ENCODE measurements at places on chromosomes 5 and 9.

DNA sequence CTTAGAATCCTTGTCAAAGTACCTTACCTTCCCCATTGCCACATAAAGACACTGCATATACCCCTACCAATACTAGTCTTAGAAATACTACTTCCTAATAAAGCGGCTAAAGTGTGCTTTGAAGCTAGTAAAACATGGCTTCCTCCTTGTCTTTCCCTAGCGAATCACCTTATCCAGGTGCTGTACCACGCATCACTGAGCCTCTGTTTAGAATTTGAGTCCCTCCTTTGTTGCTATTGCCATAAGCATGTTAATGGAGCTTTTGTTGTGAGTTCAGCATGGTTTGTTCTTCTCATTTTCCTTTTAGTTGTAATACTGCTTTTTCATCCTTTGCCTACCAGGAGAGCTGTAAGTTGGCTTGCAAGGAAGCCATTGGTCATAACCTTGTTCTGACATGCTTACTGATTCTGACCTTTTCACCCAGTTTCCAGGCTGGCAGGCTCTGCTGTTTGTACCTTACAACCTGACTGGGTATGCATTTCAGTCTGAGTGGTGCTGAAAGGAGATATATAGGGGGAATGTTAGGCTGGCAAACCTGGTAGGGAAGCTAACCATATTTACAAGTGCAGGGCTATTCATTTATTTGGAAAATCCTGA is 49.8 kb downstream of the LMNB1 start:
- DNase-seq, result no peak

GRCh38 chr9:137243626-137244485 is 2.8 kb downstream of the TUBB4B start:
- DNase-seq, result no peak

GRCh38 chr9:80175286-80176150 is 603.8 kb downstream of the TLE4 start:
- DNase-seq, result no peak

DNA sequence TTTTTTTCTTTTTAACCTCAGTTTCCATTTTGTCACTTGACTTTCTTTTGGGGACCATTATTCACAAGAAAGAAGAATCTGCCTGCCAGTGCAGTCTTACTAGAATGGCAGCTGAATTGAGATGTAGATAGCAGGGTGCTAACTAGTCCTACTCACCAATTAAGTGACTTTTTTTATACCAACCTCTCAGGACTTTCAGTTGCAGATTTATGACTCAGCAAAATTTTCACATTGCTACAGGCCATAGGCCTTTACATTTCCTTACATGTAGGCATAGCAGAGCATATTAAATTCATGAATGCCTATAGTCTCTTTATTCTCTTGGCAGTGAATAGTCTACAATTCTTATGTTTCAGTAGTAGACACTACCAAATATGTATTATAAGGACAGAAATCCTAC is 54.0 kb upstream of the FKTN start:
- DNase-seq, result no peak

GRCh38 chr5:37837414-37838032 is 2.3 kb downstream of the GDNF start:
- DNase-seq, result no peak

- no peak for DNase-seq
These were observed 2243.8 kb upstream of the C9orf72 start for GRCh38 chr9:29816954-29817703.

- no peak for DNase-seq
These were observed 812.3 kb upstream of the GRAMD2B start for GRCh38 chr5:125610892-125611291.

- no peak for DNase-seq
These were observed 20.4 kb upstream of the ITGA1 start for GRCh38 chr5:52767217-52767743.

DNA sequence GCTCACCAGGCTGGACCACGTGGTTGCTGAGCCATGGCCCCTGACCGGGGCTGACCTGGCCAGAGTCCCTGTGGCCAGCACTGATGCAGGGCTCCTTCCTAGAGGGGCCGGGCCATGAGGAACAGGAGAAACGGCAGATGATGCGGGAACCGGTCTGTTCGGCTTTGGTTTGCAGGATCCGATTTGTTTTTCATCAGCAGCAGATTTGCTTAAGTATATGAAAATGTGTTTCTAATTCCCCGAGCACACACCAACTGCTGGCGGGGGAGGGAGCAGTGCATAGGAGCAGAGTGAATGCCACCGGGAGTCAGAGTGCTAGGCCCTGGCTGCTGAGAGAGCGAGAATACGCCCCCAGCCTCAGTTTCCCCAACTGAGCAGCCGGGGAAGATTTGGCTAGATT is 13.6 kb downstream of the NTNG2 start:
- DNase-seq, result no peak

DNA sequence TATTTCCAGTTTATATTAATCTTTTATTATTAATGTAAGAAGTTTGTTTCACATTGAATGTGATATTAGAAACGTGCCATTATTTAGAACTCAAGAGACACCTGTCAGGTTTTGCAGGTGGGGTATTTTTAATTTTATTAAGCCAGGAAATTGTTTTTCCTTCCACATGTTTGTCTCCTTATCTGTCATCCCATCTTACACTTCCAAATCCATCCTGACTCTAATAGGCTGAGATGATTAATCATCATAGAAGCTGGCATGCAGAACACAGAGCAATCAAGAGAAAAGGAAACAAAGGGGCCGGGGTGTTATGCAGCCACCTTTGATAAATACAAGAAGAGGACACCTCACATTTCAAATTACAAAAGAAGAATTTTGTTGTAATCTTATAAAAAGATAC is 506.5 kb downstream of the ISL1 start:
- DNase-seq, result no peak

- DNase-seq, result no peak
These were observed 177.0 kb downstream of the CDK5RAP2 start for GRCh38 chr9:120402741-120403542.

GRCh38 chr5:72015103-72015548 is 92.1 kb upstream of the MAP1B start:
- DNase-seq, result no peak

DNA sequence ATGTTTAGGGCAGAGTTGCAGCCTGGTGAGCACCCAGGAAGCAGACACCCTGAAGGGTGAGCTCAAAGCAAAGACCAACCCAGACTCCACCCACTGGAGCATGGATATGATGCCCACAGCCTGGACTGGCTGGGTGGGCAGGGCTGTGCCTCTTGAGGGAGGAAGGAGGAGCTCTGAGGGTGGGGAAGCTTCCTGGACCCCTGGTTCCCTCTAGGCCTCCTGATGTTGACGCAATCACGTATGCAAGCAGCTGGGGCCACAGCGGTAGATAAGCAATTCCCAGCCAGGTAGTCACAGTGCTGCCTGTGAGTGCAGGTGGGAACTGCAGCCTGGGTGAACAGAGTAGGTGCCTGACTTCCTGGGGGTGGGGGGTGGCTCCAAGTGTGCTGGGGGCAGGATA is 271.5 kb downstream of the CDK5RAP2 start:
- no peak for DNase-seq

GRCh38 chr5:74594137-74595040 is 46.1 kb downstream of the ENC1 start:
- DNase-seq, result no peak

GRCh38 chr9:134061019-134061687 is 6.7 kb downstream of the BRD3 start:
- no peak for DNase-seq

DNA sequence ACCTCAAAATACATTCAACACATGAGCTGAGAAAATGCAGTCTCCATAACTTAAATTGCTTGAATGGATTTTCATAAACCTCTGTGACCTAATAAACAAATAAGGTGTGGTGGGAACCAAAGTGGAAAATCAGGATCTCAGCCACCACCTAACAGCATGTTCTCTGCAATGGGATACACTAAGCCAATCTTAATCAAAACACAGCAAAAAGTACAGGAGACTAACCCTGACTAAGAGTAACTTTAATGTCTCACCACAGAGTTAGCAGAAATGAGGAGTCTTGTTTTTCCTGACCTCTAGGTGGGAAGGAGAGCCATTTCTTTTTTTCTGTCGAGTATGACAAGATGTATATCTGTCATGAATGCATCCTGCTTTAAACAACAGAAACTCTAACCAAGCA is 48.5 kb downstream of the PLK2 start:
- no peak for DNase-seq

DNA sequence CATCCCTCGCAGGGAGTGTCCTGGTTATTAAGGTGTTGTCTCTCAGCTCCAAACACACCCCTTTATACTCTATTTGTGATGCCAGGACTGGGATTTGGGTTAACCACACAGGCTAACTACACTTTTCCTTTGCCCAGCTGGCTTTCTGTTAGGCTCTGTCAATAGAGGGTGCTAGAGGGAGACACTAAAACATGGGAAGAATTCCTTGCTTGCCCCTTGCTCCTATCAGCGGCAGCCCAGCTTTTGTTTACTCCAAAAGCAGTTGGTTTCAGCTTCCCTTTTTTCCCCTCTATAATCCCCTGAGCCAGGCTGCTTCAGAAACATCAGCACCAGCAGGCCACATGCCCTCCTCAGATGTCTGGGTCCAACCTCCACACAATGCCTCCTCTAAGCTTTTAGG is 297.1 kb downstream of the KCTD16 start:
- DNase-seq, result no peak

GRCh38 chr9:84939774-84940173 is 270.2 kb downstream of the NTRK2 start:
- DNase-seq, result no peak

DNA sequence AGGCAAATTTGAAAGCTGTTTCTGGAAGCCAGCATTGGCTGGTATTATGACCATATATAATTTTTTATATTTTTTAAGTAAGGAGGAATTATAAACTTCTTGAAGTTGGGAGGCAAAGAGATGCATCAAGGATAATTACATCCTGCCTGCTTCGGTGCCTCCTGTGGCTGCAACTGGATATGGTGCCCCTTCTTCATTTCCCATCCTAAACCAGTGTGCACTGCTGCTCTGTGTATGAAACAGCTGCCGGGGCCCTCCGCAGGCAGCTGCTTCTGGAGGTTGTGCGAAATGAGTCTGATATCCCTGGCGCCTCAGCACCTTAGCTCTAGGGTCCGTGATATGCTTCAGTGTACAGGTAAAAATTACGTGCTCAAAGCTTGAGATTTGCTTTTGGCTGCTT is 304.2 kb downstream of the ENC1 start:
- no peak for DNase-seq

DNA sequence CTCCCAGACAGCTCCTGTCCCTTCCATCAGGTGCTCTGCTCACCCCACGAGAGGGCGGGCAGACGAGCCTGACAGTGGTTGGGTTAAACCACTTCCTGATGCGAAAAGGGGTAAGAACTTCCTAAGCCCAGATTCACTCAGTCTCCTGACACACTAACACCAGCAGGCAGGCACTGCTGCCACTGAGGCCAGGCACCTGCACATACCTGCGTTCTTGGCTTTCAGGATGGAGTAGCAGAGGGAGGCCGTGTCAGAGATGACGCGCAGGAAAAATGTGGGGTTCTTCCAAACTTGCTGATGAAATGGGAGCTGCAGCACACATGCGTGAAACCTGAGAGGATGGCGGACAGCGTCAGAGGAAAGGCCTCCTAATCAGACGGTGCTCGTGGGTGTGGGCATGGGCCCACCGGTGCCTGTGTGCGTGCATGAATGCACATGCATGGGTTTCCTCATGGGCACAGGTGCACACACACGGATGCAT is 29.9 kb downstream of the SLC6A18 start:
- no peak for DNase-seq

- no peak for DNase-seq
These were observed 6.0 kb downstream of the BRD3 start for GRCh38 chr9:134061688-134062371.

DNA sequence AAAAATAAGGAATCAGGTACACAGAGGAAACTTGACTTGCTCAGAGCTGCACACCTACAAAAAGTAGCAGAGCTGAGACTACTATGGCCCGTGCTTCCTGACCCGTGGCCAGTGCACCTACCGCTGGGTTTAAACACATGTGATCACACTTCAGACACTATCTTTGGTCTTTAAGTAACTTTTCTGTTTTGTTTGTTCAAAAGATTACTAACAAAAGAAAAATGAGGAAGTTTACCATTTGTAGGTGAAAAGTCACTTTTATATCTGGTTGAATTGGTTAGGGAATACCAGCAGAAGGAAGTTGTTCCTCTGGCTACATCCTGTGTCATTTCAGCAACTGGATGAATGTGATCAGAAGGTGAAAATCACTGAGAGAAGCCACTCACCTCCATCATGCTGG is 6.5 kb upstream of the SYK start:
- DNase-seq, result no peak

- no peak for DNase-seq
These were observed 24.6 kb downstream of the LOX start for GRCh38 chr5:122053181-122054109.

DNA sequence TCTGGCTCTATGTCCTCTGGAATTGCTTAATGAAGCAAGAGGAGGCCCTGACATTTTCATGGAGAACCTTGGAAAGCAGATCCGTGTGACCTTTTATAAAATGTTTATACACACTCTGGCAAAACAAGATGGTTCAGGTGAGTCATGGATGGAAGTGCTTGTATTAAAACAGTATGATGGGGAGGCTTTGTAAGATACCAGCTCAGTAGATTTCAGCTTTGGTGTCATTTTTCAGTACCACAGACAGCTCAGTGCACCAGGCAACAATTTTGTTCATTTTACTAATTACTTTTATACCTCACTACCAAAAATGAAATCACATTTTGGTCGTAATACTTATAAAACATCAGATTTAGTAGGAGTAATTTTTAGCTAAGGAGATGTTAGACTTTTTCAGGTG is 5.2 kb downstream of the KCNN2 start:
- no peak for DNase-seq

DNA sequence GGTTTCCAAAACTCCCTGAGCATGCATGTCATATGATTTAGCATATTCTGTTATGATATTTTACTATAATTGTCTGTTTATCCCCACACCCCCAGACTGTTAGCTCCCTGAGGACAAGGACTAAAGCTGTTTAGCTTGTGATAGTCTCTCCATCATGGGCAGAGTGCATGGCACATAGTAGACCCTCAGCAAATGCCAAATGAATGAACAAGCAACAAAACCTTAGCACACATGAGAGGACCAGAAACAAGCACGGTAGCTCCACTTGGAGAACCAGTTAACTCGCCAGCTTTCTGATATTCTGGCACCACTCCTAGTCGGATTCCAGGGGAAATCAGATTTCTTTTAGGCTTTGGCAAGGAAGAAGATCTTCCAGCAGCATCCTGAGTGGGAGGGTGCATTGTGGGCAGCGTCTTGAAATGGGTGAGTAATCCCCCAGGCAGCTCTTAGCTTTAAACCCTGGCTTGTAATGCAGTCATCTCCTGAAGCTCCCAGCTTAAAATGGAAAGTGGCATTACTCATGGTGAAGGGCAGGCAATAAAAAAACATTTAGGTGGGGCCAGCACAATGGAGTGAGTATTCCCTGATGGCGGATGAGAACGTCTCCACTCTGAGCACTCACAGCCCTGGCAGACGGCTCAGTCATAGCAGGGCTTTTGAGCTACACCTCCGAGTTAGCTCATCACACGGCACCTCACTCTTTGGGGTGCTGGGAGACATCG is 41.1 kb downstream of the FGF1 start:
- DNase-seq, result no peak

DNA sequence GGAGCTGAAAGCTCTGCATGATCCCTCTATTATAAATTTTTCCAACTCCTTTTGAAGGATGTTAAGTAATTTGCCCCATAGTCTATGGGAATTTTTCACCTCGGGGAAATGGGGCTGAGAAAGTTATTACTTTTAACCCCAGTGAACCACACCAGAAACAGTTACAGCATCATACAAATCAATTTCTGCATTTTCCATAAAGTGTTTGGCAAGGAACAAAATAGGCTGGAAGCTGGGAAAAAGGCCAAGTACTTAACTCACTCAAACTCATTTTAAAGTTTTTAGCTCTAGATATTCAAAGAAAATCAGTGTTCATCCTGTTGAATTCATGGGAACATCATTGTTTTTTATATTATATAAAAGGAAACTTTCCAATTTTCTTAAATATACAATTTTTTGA is 160.9 kb downstream of the SH3GL2 start:
- DNase-seq, result no peak

All from esophagus squamous epithelium (tissue), 5 donors.